ENCODE measurements at places on chromosomes 5 and 9. TPM values are rescaled to one million over a fixed set of nuclear protein-coding genes. Genes with fewer than 3 reads are reported as not detected.

The CDK7 gene
- total RNA-seq: 36.8 TPM

The N4BP3 gene
- total RNA-seq: 0.43 TPM

The ANKDD1B gene
- total RNA-seq: not detected

The APBA1 gene
- total RNA-seq: 9.2 TPM

The CTXN3 gene
- total RNA-seq: not detected

The CDX1 gene
- total RNA-seq: 0.57 TPM

The BARHL1 gene
- total RNA-seq: not detected

The GABRA6 gene
- total RNA-seq: 0.29 TPM

The ARHGEF37 gene
- total RNA-seq: 0.44 TPM

The TSSK1B gene
- 0.57 TPM for total RNA-seq

Measured in placental pericyte (primary cell).